Hematopoietic multipotent progenitor cell treated with erythropoietin and hydrocortisone succinate and interleukin-3 and kit ligand, for 8 days (in vitro differentiated cells): ENCODE measurements at places on chromosomes 7 and 10.

- no peak for DNase-seq
These were observed 26.0 kb downstream of the MKRN1 start for GRCh38 chr7:140453273-140453672.

GRCh38 chr7:154380771-154381170 lies 328.6 kb downstream of the DPP6 start:
- DNase-seq: no peak

DNA sequence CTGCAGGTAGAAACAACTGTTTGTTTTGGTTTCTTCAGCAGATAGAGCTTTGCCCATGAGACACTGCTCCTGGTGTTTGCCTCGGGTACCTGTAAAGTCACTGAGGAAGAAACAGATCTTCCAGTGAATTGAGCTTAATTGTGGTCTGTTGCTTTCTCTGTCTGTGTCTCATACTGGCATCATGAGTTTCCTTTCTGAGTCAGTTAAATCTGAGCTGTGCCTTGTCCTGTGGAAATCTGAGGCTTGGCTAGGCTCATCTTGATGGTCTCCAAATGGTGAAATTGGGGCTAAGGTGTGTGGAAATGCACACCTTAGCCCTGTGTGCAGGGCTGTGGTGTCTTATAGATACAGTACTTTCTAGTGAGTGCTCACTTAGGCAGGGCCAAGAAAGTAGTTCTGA lies 67.4 kb downstream of the GBF1 start:
- DNase-seq: no peak

DNA sequence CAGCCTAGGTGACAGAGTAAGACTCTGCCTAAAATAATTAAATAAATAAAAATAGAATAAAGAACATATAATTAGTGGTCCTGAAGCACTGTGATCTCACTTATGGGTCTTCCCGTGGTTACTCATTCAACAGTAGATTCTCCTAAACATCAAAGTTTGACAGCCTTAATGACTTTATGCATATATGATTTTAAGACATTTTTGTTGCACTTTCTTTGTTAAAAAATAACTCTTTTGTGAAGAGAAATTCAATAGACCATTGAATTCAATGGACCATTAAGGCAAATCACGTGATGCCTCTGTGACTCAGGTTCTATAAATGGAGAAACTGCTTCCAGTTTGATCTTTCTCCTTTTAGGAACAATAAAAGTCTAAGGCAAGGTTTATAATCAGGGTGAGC lies 59.6 kb downstream of the ATOH7 start:
- no peak for DNase-seq

GRCh38 chr10:30436191-30436611 lies 2.2 kb downstream of the MAP3K8 start:
- peak; percentile 76 for DNase-seq

DNA sequence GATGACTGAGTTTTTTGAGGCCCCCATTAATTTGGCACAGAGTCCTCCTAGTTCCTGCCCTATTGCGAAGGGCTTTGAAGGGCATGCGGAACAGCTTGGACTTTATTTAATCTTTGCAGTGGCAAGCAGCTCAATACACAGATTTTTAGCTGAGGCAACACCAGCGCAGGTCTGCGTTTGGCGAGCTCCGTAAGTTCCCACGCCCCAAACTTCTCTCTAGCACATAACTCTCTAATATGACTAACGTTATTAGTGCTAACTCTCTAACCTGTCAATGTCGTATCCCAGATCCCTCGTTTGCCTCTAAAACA lies 366 bp upstream of the TAF3 start:
- DNase-seq: no peak

GRCh38 chr7:81956520-81956919 lies 186.7 kb upstream of the HGF start:
- DNase-seq: peak; percentile 67

DNA sequence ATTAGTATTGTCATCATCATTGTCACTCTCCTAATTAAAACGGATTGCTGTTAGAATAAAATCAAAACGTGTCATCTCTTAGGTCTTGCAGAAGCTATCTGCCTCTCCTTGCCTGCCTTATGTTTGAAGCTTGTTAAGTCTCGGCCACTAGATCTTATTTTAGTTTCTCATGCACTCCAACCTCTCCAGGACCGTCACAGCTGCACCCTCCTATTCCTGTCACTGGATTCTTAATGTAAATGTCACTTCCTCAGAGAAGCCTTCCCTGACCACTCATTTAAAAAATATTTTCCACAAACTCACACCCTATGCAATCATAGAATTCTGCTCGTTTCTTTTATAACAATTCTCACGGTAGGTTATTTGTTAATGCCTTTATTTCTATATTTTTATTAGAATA lies 103.9 kb upstream of the DKK1 start:
- no peak for DNase-seq

- DNase-seq: no peak
These were observed 200.3 kb upstream of the PPP2R2D start for GRCh38 chr10:131700506-131700905.

DNA sequence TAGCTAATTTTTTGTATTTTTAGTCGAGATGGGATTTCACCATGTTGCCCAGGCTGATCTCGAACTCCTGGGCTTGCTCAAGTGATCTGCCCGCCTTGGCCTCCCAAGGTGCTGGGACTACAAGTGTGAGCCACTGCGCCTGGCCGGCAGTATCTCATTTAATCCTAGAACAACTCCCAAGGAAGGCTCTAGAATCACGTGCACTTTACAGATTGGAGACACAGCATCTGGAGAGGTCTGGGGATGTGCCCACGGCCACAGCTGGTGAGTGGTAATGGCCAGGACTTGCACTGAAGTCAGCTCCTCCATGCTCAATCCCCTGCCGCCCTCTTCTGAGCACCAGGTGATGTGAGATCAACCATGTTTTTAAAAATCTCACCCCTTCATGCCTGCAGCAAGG lies 43.1 kb downstream of the CARD11 start:
- no peak for DNase-seq

DNA sequence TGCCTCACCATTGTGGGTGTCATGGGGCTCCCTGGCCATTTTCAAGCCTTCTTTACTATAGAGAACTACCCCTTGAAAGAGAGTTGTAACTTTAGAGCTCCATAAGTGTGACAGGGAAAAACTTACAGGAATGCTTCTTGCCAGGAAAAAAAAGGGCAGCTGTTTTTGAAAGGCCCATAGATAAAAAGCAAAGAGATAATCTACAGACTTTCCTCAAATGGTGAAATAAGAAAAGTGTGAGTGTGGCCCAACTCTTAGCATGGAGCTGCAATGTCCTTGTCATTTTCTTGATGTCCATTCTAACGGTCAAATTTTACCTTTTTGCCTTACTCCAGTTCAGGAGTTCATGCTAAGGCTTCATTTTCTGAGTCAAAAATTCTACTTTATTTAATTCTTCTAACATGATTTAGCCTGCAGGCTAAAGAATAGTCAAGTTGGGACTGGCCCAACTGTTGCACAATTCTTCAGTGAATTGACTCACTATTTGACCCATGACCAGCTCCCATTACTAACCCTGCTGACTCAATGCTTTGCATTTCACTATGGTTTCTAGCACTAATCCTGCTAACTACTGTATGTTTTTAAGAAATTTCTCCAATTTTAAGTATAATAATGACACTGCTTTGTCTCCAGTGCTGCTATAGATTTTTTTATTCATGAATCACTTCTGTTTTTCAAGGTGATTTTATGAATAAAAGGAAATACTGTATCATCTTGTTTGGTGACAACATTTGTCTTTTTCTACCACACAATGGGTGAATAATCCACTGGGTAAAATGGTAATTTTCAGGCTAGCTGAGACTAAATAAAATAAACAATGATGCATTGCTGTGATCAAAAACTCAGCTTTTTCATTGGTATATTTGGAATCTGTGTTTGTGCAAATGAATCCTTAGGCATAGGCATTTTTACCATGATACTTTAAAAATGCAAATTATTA lies 41.4 kb upstream of the SGCE start:
- no peak for DNase-seq

- no peak for DNase-seq
These were observed 51.1 kb downstream of the ASB13 start for GRCh38 chr10:5615316-5615715.

GRCh38 chr7:42854571-42855118 lies 57.2 kb downstream of the C7orf25 start:
- no peak for DNase-seq

GRCh38 chr7:21269021-21269420 lies 158.9 kb upstream of the SP4 start:
- no peak for DNase-seq

GRCh38 chr10:95605163-95605562 lies 44.0 kb upstream of the SORBS1 start:
- DNase-seq: no peak

- no peak for DNase-seq
These were observed 458.6 kb downstream of the INHBA start for GRCh38 chr7:41244246-41244645.

- no peak for DNase-seq
These were observed 28.8 kb downstream of the CLIP2 start for GRCh38 chr7:74318043-74318442.

DNA sequence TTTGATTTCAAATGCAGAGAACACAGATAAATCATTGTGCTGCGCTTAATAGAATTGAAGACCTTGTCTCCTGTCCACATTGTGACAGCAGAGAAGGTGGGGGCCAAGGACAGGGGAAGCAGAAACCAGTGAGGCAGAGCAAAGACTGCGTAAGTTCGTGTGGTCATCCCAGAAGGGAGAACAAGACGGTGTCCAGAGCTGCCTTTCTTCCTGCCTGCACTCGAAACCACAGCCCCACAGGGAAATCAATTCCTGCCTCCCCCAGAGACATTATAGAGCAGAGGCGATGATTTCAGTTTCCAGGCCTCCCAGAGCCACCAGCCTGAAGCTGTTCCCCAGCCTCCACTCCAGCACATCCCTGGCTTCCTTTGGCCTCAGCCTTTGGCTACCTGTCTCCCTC lies 39.7 kb upstream of the UCN3 start:
- DNase-seq: no peak

DNA sequence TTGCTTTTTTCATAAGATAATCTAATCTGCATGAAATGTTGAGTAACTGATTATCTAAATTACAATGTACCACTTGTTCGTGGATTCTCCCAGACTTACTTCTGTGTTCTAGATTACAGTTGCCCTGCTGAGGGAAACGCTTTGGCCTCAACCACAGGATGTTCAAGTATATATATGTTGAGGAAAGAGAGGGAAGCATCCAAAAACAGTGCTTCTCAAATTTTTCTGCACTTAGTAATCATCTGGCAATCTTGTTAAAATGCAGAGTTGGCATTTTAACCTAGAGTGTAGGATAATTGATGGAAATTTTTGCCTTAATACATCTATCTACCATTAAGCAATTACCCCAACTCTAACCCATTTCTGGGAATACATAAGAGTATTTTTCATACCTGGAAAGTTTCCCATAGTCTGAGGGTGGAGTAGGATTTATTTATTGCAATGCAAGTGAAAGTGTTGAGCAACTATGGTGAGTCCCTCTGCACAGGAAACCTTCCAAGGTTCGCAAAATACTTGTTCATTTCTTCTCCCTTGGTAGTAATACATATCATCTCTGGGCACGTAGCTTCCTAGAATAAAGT lies 59.6 kb upstream of the C1GALT1 start:
- DNase-seq: peak; percentile 21

DNA sequence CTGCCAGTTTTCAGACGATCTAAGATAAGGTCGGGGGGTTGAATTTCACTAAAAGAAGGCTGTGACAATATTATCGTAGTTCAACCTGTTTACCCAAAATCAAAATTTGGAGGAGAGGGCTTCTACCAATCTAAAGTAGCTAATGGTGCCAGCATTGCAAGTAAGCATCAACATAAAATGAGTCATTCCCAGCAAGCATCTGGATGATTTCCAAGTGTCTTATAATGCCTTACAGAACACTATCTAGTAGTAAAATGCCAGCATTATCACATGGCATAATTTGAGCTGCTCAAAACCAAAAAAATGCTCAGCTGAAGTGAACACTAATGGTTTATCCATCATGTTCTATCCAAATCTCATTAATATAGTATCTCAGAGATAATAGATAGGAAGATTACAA lies 1193.9 kb downstream of the DNAJB9 start:
- no peak for DNase-seq

DNA sequence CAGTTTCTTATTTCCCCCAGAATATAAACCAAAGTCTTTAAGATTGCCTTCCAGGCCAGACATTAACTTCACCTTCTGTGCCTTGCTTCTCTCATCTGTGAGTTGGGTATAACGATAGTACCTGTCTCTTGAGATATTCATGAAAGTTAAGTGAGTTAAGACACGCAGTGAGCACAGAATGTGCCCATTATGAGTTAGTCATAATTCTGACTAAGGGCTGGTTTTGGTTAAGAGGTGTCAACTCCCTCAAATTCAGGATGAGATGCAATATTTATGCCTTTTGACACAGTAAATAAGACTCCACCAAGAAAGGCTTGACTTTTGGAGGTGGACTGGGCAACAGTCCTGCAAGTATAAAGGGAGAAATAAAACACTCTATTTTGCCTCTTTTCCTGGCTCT lies 528.7 kb upstream of the IGFBP3 start:
- no peak for DNase-seq

DNA sequence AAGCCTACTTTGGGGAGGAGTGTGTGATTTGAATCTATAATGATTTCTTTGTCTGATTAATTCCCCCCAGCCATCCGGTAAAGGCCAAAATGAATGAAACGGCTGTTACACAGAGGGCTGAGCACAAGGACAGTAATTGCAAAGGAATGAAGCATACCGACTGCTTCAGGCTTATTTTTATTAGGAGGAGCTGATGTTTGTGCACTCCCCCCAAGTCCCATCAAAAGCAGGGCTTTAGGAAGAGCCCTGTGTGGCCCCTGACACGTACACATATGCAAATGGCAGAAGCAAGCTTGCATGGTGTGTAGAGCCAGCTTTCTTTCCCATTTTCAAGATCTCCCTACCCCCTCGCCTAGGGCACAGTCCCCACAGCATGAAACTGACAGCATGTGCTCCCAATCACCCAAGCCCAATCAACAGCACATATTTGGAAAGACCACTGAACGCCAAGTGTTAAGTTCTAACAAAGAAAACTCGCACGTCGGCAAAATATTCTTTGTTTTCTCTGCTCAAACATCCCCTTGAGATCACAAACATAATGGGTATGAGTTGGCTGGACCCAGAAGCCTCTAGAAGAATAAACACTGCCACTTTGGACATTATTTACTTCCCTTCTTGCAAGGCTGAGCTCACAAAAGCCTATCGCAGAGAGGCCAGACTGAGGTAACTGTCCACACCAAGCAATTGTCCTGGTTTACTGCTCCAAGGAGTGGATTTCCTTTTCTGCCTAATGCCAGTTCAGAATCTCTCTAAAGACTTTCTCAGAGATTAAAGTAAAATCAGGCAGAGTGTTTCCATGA lies 143.0 kb downstream of the CUBN start:
- no peak for DNase-seq

GRCh38 chr7:36190447-36191291 lies 37.6 kb downstream of the EEPD1 start:
- DNase-seq: no peak

GRCh38 chr7:71345117-71345884 lies 213.4 kb downstream of the GALNT17 start:
- DNase-seq: no peak

DNA sequence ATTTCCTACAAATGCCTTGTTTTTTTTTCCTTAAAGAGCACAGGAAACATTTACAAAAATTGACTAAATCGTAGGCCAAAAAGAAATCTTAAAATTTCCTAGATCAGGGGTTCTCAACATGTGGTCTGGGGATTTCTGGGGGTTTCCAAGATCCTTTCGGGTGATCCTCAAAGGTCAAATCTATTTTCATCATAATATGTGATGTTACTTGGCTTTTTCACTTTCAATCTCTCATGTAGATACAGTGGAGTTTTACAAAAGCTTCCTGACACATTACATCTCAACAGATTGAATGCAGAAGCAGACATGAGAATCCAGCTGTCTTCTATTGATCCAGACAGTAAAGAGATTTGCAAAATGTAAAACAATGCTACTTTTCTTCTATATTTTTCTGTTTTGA lies 497.3 kb downstream of the INHBA start:
- no peak for DNase-seq

- DNase-seq: no peak
These were observed 78.0 kb downstream of the TAF3 start for GRCh38 chr10:7896297-7896696.
